ENCODE measurements at places on chromosomes 6 and 20. TPM values are rescaled to one million over a fixed set of nuclear protein-coding genes. Genes with fewer than 3 reads are reported as not detected.

The ESR1 gene
- 2.7 TPM for total RNA-seq

The FAM83D gene
- total RNA-seq, result 16.7 TPM

DNA sequence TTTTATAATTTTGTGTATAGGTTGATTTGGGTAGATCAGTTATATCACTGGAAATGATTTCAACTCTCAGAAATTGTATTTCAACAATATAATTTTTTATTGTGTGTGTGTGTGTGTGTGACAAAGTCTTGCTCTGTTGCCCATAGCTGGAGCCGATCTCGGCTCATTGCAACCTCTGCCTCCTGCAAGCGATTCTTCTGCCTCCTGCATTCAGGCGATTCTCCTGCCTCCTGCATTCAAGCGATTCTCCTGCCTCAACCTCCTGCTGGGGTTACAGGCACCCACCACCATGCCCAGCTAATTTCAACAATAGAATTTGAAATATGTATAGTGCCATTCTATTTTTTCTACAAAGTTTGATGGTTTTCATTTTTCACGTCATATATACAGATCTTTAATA, 24.1 kb downstream of the AFDN start:
- DNase-seq, result no peak

The PTGIS gene
- 1,011 TPM for total RNA-seq

DNA sequence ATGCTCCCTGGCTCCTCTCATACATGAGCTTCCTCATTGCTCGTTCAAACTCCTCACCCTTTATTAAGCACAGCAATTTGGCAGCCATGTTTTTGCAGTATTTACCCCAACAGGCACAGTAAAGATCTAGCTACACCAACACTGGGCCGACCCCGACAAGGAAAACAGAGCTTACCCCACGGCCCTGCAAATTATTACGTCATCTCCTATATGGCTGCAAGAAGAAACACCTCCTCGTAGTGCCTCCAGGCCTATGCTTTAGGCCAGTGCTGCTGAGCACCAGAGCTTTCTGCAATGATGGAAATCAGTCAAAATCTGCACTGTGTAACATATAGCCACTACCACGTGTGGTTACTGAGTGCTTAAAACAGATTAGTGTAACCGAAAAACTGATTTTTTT, 26.7 kb downstream of the TMC2 start:
- no peak for DNase-seq

DNA sequence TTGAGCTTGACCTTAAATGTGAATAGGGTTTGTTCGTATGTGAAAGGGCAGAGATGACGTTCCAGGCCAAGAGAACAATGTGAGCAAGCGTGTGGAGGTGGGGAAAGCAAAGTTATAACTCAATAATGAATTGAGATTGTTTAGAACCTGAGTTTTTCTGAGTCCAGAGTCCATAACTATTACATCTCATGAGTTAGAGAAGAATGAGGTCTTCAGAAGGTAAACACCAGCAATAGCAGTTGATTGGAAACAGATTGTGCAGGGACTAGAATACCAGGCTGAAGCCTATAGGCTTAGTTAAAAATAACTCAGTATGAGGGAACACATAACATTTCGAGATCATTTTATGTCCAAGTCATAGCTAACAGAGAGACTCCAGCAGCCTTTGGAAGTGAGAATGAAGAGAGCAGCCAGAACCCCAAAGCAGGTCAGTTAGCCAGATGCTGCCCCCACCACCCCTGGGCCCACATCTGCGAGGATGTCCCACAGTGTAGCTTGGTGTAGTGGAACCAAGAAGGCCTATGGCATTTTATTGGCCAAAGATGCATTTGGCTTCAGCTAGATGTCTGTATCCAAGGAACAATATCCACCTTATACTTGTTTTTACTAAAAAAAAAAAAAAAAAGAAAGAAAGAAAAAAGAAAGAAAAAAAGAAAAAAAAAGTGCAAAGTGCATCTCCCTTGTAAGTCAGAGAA, 121.7 kb downstream of the TNFRSF21 start:
- DNase-seq, result peak; percentile 70

The GNRH2 gene
- not detected for total RNA-seq

The MCHR2 gene
- not detected for total RNA-seq

All from fibroblast of the aortic adventitia (primary cell).